ENCODE measurements at places on chromosomes 6 and 20.

GRCh38 chr6:45421709-45422502 is 44.2 kb upstream of the SUPT3H start:
- no peak for DNase-seq

DNA sequence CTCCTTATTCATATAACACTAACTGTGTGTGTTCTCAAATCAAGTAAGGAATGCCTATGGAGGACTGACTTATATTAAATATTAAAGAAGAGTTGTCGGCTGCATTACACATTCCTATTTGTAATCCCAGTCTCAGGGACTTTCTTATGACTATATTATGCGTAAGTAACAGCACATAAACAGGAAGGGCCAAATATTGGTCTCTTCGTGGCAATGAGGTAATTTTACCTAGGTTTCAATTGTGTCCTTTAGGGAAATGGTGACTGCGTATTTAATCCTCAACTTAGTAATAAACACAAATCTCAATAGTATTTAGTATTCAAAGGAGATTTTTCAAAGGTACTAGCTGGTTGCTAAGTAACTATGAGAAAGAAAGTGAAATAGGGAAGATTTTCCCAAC is 22.8 kb upstream of the EPM2A start:
- DNase-seq, result no peak

GRCh38 chr6:111388681-111389080 is 94.3 kb downstream of the REV3L start:
- DNase-seq, result no peak

DNA sequence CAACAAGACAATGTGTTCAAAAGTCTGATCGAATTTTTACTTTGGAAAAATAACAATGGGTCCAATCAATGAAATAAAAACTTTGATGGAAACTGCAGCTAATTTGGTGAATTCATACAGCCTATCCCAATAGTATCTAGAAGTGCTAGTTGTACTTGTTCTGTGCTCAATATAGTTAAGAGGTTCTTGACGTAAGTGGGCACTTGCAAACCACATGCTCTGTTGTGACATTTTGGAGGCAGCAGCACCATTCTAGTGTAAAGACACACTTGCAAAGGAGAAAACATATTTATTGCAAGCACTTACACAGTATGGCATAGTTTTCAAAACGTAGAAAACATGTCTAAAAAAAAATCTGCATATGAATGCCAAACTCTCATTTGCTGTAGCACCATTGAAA is 6.7 kb upstream of the KLHL31 start:
- no peak for DNase-seq

DNA sequence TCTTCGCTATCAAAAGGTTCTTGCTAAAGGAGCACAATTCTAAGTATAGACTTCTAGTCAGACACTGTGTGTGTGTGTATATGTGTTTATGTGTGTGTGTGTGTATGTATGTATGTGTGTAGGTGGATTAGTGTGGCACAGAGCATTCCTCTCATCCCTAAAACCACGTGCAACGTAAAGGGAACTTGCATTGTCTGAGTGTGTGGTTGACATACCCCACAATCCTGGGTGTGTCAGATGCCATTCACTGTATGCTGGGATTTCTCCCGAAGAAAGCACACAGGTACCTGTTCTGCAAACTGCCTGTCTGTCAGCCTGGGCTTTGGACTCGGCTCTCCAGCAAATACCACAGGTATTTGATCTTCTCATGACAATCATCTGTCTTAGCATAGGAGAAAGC is 42.3 kb upstream of the TBC1D7 start:
- DNase-seq, result no peak

DNA sequence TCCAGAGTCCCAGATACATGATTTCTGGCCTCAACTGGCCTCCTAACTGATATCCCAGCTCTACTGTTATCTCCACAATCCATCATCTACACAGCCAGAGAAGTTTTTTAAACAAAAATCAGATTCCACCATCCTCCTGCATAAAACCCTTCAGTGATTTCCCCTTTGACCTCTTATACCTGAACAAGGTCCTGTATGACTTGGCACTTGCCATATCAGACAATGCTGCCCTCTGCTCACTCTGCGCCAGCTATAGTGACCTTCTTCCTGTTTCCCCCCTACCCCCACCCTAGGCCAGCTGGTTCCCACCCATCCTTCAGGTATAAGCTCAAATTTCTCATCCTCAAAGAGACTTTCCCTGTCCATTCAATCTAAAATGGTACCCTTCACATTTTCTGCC is 322.2 kb downstream of the PKHD1 start:
- DNase-seq, result no peak

All from GM04503 (cell line).